ENCODE measurements at places on chromosomes 16 and 17.

- DNase-seq: peak; percentile 84
Measured at GRCh38 chr17:338442-339192, 14.0 kb downstream of the RPH3AL start.

DNA sequence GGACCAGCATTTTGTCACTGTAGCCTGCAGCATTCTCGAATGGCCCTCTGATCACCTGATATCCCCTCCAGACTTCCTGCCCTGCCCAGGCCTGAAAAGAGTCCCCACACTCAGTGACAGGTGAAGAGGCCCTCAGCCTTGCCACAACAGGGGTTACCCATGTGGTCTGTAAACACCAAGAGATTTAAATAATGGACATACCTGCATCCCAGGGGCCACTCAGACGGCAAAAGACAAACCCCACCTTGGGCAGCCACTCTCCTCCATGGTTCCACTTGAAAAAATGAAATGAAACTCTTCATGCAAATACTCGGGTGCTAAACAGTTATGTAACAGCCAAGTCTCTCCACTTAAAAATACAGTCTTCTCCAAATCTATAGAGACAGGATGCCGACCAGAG, 22.9 kb upstream of the PECAM1 start:
- no peak for DNase-seq

DNA sequence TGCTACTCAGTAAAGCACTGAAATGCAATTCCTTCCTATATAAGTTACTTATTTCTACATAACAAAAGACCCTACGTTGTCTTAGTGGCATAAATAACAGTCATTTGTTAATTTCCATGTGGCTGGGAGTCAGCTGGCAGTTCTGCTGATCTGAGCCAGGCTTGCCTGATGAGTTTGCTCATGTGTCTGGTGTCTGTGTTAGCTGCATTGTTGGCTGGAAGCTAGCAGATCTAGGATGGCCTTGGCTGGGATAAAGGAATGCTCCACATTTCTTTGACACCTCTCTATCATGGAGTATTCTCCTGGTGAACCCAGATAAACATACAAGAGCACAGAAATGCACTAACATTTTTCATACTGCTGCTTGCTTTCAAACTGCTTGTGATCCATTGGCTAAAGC, 264.4 kb upstream of the MON1B start:
- DNase-seq: no peak

GRCh38 chr16:1666316-1666715, 11.8 kb upstream of the JPT2 start:
- no peak for DNase-seq

DNA sequence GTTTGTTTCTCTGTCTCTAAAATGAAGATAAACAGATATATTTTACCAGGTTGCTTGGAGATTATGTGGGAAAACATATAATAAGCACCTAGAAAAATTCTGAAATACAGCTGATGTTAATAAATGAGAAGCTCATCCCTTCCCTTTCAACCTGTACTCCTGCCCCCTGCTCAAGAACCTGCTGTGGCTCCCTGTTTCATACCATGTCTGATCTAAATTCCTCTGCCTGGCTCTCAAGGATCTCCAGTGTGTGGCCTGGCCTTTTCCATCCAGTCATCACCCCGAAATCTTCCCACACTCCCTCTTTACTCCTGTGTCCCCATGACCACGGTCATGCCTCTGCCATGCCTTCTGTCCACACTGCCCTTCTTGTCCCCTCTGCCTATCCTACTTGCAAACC, 19.4 kb upstream of the DLX4 start:
- DNase-seq: no peak

- no peak for DNase-seq
Measured at GRCh38 chr16:69938981-69939820, 11.9 kb upstream of the CLEC18A start.

- DNase-seq: peak; percentile 85
Measured at GRCh38 chr17:21098934-21099689, 27.7 kb upstream of the DHRS7B start.

GRCh38 chr16:10987361-10988163, 43.2 kb downstream of the CLEC16A start:
- no peak for DNase-seq

Data from WERI-Rb-1 (cell line).